ENCODE measurements at places on chromosomes 2 and 18.

DNA sequence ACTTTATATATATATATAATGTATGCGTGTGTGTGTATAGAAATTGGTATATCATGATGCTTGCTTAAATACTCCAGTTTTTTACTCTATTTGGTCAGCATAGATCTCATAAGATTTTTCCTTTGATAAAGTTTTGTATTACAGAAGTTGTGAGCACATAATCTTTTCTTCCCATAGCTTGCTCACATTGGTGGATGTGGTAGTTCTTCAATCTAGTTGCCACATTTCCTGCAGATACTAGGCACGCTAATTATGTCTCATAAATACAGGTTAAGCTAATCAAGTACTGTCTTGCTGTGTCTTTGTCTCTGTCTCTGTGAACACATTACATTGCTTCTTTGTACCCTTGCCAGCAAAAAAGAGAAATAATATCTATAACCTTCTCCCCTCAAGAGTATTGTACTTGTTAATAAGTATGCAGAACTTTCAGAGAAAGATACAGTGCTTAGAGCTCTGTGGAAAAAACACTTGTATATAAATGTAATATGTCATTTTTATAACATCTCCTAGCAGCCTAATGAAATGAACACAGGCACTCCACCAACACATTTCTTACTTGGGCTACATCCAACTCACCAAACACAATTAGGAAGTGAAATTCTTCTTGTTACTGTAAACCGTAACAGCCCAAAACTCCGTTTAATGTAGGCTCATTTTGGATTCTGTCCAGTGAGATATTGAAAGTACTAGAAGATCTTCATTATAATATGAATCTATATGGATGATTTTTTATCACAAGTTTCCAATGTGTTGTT lies 306.7 kb upstream of the SLC8A1 start:
- DNase-seq, result no peak

DNA sequence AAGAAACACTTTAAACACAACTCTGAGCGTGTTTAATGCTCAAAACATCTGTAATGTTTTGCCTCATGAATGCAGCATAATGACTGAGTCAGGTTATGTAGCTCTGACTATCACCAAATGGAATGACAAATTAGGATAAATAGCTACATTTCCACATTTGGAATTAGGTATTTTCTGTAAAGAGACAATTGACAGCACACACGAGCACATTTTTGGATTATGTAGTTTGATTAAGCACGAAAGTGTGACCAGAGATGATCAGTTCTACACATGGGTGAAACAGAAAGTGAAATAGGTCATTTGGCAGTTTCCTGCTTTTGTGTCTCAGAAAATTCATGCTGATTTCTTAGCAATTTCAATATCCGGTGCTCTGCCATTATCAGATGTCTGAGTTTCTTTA lies 29.0 kb downstream of the LPIN1 start:
- DNase-seq, result no peak

GRCh38 chr18:24397131-24397693 lies 412 bp downstream of the OSBPL1A start:
- DNase-seq, result peak; percentile 59

DNA sequence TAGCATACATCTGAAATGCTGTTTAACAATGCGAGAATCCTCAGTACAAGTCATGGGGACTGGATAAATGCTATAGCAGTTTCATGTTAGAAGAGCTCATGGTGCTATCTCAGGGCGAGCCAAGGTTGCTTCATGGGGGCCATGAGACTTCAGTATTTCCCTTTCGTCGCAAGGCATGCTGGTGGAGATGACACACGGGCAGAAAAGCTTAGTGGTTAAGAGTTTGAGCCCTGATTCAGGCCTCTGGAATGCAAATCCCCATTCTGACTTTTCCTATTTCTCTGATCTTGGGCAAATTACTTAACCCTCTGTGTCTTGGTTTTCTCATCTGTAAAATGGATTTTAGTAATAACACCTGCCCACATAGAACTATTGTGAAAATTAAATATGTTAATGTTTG lies 57.4 kb upstream of the EPHA4 start:
- no peak for DNase-seq

DNA sequence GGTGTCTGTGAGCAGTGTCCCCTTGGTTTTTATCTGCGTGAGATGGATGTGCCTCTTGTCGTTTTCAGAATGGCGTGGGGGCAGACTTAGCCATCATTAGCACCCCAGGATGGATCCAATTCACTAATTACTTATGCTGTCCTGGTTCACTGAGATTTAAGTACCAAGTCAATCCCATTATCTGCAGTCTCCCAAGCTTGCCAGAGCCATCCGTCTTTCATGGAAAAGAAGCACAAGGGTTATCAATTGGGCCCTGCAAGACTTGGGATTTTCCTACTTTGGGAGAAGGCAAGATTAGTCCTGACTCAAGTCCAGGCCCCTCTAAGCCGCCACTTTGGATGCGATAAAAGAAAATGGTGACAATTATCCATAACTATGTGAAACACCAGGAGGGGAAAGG lies 404.0 kb downstream of the TMEM182 start:
- DNase-seq, result no peak

- DNase-seq, result no peak
These were observed 2.7 kb downstream of the BMPR2 start for GRCh38 chr2:202378662-202379358.

DNA sequence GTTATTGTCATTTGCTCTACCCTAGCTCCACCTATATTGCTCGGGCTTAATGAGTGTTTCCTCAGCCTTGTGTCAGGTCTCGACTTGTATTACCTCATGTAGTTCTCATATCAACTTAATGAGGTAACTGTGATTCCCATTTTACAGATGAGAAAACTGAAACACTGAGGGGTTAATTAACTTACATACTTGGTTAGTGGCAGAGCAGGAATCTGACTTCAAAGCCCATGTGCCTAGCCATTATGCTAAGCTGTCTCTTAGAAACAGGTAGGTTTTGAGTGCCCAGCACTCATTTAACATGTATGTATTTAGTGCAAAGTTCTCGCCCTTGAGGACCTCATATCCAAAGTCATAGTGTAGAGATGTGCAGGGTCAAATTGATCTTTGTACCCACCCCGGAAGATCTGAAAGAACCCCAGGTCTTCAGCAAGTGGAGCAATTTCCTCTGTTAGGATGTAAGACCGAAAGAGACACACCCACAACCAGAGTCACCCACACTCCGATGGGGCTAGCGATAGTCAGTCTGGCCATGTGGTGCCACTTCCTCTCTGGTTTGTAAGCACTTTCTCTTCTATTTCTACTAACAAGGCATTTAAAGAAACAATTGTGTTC lies 121.0 kb upstream of the SLC39A10 start:
- DNase-seq, result no peak

DNA sequence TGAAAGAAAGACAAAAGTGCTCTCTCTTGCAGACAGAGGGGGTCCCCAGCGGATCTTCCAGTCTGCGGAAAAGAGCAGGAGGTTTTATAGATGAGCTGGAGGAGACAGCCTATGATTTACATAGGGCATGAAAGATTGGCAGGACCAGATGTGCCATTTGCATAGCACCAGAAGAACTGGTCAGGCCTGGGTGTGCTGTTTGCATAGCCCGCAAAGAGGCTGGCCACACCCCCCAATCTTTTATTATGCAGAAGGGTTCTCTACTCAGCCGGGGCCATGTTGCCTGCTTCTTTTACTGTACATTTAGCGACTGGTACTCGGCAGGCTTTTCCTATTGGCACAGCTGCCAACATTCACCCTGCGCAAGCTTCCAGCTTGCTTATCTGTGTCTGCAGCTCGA lies 317.6 kb downstream of the GALR1 start:
- no peak for DNase-seq

- DNase-seq, result peak; percentile 69
These were observed at the start of gene GATA6 for GRCh38 chr18:22169011-22169888. GATA6 (plus strand) TSS chr18:22169589; CDS start chr18:22171145, 1,556 bp downstream.

DNA sequence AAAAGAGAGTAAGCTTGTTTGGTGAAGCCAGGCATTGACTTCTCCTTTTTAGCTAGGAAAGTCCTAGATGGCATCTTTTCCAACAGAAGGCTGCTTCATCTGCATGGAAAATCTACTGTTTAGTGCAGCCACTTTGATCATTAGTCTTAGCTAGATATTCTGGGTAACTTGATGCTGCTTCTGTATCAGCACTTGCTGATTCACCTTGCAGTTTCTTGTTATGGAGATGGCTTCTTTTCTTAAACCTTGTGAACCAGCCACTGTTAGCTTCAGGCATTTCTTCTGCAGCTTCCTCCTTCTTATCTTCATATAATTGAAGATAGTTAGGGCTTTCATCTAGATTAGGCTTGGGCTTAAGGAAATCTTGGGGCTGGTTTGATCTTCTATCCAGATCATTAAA lies 639.7 kb downstream of the TDRD15 start:
- no peak for DNase-seq

DNA sequence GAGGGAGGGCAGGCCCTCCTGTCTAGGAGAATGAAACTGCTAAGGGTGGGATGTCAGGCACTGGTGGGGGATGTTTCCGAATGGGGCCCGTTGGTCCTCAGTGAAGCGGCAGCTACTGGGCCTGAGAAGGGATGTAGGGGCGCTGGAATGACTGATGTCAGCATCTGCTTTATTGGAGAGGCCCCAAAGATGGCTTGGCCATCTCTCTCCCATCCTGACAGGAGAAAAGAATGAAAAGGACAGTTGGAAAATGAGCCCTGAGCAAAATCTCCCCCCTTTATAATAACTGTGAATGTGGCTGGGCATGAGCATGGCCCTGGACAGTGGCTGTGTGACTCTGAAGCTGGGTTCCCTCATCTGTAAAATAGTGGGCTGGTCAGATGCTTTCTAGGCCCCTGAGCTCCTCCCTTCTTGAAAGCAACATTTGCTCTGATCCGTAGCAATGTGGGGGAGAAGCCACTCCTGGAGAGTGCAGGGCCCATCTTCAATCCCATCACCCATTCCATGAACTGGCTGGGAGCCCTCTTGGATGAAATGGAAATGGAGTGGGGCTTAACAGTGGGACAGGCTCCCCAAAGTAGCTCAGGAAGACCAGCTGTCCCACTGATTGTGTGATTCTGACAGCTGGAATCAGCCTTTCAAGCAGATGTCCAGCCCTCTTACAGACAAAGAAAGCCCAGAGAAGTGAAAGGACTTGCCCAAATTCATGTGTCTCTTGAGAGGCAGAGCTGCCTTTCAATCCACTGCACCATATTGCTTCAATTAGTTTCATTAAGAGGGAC lies 232.7 kb upstream of the SMAD2 start:
- no peak for DNase-seq

DNA sequence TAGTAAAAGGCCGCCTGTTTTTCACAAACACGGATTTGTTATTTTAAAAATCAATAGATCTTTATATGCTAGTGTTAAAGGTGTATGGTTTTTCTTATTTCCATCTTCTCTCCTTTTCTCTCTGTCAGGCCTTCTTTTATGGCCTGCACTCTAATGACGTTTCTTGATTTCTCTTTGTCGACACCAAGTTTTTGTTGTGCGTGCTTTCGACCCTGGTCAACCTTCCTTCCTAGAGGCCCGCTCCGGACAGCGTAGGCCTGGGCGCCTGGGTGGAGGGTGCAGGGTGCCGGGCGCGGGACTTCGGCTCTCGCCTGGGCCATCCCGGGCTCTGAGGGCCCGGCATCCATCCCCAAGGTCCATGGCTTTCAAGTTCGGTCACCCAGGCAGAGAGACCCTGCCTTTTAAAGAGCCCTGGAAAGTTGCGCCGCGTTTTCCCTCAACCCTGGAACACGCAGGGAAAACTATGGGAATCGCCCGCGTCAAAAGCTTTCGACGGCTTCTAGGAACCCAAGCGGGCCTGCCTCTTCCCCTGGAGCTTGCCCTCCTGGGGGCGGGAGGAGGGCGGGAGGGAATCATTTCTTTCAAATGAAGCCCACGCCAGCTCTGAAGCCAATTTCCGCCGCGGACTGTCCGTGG lies 4.1 kb upstream of the SATB2 start:
- no peak for DNase-seq

DNA sequence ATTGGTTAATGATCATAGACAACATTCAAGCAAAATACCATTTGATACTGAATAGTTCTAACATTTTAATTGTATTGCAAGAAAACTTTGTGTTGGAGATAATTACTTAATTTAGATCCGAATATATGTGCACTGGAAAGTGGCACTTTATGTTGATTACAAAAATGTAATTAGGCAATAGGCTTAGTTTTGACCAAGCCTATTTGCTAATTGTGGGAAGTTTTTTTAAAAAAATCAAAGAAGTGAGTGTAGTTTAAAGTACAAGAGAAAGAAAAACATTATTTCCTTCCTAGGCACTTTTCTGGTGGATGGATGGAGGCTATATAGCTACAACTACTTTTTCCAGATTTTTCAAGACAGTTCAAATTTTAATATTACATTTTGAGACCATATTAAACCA lies 18.3 kb upstream of the PELI1 start:
- DNase-seq, result no peak

DNA sequence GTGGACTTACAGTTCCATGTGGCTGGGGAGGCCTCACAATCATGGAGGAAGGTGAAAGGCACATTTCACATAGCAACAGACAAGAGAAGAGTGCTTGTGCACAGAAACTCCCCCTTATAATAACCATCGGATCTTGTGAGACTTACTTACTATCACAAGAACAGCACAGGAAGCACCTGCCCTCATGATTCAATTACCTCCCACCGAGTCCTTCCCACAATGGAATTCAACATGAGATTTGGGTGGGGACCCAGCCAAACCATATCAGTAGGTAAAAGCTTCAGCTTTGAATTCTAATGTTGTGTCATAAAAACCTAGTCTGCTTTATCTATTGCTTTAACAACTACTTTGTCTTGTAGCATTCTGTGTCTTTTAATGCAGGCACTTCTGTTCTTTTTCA lies 140.4 kb upstream of the PIK3C3 start:
- DNase-seq, result no peak

- no peak for DNase-seq
These were observed 351.5 kb downstream of the NR4A2 start for GRCh38 chr2:155980941-155981560.

DNA sequence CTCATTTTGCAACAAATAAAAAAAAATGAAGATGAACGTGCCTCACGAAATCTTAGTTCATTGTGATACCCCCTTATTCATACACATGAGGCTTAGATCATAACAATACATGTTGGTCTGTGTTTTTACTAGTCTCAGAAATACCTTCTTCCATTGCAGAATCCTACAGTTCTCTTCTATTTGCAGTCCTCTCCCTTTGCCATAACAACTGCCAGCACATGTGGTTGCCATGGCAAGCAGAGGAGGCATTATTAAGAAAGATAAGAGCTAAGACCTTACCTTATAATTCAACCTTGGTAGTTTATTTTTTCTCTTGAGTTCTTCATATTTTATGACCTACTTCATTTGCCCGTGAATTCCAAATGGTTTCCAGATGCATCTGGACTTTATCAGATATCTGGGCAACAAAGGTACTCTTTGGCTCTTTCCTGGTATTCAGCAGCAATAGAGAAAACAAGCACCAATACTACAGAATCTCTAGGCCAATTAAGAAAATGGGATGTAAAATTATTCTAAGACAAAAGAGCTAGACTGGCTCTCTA lies 524.0 kb downstream of the CMPK2 start:
- DNase-seq, result no peak

DNA sequence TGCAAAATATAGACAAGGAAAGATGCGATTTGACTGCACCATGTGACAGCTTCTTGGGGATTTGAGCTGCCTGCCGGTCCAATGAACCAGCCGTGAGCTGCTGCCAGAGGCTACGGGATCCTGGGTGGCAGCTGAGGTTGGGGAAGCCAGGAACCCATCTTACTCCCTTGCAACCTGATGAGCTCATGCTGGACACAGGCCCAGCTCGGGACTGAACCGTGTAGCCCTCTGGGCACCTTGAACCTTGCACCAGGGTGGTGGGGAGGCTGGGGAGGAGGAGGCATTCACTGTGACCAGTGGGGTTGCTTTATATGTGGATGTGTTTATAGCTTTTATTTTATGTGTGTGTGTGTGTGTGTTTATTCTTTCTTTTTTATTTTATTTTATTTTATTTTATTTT lies 9.1 kb downstream of the ALPI start:
- DNase-seq, result no peak

- DNase-seq, result no peak
These were observed 2.0 kb downstream of the IGFBP2 start for GRCh38 chr2:216635171-216635570.
